ENCODE measurements at places on chromosomes 3 and 15. TPM values are rescaled to one million over a fixed set of nuclear protein-coding genes. Genes with fewer than 3 reads are reported as not detected.

ADAM10 gene
- 145 TPM for total RNA-seq

ABI3BP gene
- not detected for total RNA-seq

TGM4 gene
- not detected for total RNA-seq

DNA sequence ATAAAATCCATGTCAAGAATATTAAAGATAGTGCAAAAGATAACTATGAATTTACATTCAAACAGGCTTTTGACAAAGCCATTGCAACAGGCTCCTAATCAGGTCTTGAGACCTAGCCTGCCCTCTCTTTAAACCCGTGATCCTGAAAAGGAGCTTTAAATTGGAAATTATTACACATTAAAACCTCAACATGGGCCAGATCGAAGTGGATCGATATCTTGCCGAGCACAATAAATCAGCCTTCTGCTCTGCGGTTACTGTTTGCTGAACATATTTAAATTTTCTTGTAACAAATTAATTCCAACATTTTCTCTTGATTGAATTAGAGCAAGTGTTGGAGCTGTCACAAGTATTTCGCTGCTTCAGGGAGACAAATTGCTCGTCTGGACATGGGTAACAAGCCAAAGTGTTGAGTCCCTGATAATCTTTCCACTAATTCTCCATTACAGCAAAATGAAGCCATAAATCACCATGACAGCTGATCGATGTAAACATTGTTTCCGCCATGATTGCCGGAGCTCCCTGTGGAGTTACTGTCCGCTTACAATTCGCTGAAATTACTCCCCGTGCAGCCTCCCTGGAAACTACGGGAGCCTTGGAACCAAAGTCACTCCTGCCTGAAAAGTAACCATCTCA lies 47.6 kb downstream of the SHOX2 start:
- DNase-seq = no peak

- peak; percentile 47 for DNase-seq
Measured at GRCh38 chr3:149314807-149315578, 18.4 kb downstream of the TM4SF18 start.

DNA sequence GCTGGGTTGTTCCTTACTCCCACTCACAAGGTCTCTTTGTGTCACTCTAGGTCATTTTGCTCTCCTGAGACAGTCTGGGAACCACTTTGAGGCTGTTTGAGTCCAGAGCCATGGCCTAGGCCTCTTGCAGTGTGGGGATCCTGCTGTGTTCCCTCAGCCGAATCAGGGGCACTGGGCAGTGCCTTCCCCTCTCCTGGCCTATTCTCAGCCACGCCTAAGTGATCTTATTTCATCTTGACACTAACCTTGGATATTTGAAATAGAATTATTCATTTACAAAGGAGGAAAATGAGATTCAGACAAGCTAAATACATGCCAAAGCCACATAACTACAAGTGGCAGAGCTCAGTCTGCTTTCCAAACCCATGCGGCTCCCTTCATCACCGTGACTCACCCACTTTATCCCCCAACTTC lies 557.2 kb upstream of the TBL1XR1 start:
- no peak for DNase-seq
